CD4-positive, alpha-beta T cell treated with Interleukin-4 for 1 hour (primary cell): ENCODE measurements at places on chromosomes 3 and 15.
A peak's percentile ranks its signal among the peaks of the same experiment; 100 is the strongest.

DNA sequence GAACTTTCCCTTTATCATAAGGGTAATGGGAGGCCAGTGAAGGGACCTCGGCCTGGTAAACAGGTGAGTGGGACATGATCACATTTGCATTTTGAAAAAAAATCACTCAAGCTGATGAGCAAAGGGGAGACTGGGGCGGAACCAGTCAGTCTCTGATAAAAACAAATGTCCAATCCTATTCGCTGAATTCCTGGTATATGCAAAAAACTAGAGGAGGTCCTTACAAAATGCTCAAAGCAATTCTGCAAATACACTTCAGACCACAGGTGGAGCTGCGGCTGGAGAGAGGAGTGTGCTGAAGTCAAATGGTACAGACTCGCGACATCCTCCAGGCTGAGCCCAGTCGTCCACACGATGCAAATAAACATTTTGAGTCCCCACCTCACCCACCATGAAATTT is 166.7 kb downstream of the FOXP1 start:
- DNase-seq: peak; percentile 67

DNA sequence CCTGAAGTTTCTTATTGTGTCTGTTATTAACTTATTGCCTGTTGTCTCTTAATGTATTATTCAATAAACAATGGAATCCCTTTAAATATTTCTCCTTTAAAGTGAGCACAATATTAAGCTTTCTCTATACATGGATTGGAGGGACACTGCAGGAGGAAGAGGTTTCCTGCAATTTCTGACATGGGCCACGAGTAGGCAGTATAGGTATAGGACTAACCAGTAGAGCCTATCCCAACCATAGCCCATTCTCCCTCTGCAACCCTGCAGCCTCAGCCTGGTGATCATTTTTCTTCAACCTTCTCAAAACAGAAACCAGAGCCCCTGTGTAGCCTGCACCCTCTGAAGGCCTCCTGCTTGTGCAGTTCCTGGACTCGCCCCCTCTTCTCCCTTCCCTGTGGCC is 124.8 kb downstream of the NEK10 start:
- no peak for DNase-seq

DNA sequence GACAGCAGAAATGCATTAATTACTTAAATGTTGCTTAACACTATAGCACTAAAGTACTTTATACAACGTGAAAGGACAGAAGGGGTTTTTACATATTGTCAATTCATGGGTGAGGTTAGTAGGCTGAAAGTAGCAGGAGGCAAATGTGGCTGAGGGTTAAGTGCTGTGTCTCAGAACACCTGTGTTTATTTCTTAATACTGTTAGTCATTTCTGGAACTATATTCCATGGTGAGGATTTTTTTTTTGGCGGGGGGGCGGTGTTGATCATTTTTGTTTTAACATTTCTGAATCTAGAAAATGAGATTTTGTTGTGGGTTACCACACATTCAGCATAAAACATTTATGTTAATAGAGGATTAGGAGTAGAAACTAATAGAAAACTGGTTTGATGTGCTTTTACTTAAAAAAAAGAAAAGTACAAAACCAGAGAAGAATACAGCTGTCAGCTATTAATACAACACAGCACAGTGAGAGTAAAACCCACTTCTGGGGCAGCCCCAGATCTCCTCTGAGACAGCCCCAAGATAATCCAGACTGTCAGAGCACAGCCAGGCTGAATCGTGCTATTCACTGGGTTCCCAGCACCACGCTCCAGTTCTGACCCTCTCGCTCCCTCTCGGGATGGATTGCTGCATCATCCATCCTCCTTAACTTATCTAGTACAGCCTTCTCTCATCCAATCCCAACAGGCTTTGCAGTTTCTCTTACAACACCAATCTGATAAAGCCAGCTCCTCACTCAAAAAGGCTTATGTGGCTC is 307.7 kb downstream of the TUSC7 start:
- DNase-seq: no peak

DNA sequence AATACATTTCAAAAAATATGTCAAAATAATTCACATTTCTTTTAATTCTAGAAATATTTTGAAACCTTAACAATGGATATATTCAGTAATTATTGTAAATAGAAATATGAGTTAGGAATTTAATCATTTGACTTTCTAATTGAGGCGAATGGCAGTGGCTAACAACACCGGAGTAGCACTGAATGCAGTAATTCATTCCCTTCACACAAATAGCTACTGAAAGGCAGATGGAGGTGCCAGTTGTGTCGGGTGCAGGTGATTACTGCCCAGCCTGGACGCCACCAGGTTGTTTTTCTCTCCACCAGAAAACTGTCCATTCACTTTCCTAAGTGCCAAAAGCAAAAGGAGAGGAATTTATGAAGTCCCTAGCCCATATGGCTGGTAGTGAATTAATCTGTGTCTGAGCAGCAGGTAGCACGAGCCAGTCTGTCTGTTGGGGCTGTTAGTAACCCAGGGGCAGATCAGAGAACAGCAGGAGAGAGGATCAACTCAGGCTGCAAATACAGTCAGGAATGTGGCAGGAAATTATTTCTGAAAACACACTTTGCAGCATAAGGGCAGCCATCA is 79.3 kb upstream of the GMNC start:
- no peak for DNase-seq

GRCh38 chr3:183317886-183318865 is 65.1 kb downstream of the B3GNT5 start:
- no peak for DNase-seq

DNA sequence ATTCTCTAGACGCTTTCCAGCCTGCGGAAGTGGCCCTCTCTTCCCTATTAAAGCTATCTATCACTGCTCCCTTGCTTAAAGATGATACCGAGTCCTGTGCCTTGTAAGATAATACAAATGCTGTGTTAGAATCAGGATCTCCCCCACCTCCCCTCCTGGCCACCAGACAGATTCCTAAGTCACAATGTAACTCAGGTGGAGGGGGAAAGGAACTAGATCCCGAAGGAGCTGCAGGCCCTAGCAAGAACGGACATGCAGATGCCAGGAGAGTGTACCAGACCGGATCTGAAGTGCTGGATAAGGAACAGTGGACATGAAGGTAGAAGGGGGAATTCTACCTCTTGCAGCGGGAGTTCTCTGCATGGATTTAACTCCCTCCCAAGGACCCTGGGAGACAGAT is 230.7 kb upstream of the LYSMD4 start:
- no peak for DNase-seq

- no peak for DNase-seq
Observed at GRCh38 chr15:79283252-79284048, 928 bp downstream of the ANKRD34C start.

DNA sequence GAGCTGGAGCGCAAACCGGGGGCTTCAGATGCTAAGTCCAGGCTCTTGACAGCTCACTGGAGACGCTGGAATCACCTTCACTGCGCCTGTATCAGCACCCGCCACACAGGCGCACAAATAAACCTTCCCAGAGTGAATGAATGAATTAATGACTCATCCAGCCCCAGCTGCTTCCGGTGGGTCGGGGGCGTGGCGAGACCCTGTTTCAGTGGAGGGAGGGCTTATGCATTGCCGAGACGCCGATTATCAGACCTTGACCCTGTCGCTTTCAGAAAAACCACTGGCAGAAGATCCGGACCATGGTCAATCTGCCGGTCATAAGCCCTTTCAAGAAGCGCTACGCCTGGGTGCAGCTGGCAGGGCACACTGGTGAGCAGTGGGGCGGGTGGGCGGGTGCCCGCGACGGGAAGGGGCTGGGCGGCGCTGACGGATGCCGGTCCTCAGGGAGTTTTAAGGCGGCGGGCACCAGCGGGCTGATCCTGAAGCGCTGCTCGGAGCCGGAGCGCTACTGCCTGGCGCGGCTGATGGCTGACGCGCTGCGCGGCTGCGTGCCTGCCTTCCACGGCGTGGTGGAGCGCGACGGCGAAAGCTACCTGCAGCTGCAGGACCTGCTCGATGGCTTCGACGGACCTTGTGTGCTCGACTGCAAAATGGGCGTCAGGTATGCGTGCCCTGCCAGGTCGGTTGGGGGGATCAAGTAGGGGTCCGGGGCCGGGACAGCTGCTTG is 7.7 kb downstream of the ITPKA start:
- DNase-seq: peak; percentile 29

GRCh38 chr3:195911041-195911945 is 2.9 kb upstream of the TNK2 start:
- no peak for DNase-seq

- no peak for DNase-seq
Observed at GRCh38 chr3:13194285-13195209, 121.3 kb upstream of the IQSEC1 start.

GRCh38 chr3:12303534-12303933 is 14.7 kb downstream of the PPARG start:
- DNase-seq: peak; percentile 25

GRCh38 chr15:80861731-80862170 is 82.6 kb downstream of the CEMIP start:
- DNase-seq: no peak

DNA sequence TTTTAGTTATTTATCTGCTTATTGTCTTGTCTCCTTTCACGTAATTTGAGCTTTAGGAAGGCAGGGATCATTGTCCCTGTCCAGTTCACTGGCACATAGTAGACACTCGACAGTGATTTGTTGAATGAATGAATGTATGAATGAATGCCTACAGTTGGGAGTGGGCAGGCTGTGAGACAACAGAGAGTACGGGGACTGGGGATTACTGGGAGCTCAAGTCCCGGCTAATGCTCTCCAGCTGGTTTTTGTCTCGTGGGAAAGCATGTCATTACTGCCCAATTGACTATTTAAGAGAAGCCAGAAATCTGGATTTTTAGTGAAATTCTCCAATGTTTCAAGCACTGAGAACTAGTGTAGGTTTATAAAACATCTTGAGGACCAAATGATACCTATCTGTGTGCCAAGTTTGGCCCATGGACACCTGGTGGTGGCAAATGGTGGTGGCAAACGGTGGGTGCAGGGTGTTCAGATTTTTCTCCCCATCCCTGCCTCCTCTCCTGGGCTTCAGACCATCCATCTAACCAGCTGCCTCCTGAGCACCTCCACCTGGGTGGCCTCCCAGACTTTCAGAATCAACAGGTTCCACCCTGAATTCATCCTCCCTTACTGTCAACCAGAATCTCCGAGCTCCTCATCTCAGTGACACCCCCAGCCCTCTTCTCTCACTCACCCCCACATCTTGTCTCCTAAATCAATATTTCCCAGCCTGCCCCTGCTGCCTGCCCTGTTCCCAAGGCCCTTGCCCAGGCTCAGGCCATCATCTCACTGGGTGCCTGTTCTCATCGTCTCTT is 36.2 kb upstream of the TRH start:
- DNase-seq: no peak

GRCh38 chr15:75666823-75667501 is 19.2 kb downstream of the SNX33 start:
- no peak for DNase-seq

GRCh38 chr15:40506964-40507571 is 36.3 kb downstream of the CHST14 start:
- peak; percentile 58 for DNase-seq

GRCh38 chr15:85614059-85614458 is 180.7 kb downstream of the KLHL25 start:
- no peak for DNase-seq

GRCh38 chr15:90101969-90102890 is at the start of gene IDH2:
TSS of gene IDH2 (minus strand) at chr15:90102468. CDS start at chr15:90102390, 78 bp downstream.
- peak; percentile 60 for DNase-seq

DNA sequence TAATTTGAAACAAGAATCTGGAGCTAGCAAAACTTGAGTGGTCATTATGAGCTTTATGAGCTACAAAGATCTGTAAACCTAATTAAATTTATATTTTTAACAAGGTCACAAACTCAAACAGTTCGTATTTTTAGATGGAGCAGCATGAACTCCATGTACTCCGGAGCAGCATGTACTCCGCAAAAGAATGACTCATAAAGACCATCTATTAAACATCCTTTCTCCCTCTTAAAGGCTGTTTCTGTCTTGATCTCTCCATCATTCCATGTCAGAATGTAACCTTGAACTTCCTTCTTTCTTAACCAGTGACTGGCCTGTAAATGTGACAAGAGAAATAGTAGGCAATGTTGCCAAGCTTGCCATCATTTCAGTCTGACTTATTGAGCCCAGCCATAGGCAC is 696.9 kb downstream of the ZNF385D start:
- DNase-seq: no peak

- no peak for DNase-seq
Observed at GRCh38 chr3:135887220-135887619, 78.3 kb upstream of the PPP2R3A start.

GRCh38 chr15:70615435-70616310 is 147.7 kb downstream of the UACA start:
- no peak for DNase-seq

- no peak for DNase-seq
Observed at GRCh38 chr15:39591141-39591895, 10.4 kb downstream of the THBS1 start.

- no peak for DNase-seq
Observed at GRCh38 chr3:158312560-158313141, 202.8 kb downstream of the RSRC1 start.

DNA sequence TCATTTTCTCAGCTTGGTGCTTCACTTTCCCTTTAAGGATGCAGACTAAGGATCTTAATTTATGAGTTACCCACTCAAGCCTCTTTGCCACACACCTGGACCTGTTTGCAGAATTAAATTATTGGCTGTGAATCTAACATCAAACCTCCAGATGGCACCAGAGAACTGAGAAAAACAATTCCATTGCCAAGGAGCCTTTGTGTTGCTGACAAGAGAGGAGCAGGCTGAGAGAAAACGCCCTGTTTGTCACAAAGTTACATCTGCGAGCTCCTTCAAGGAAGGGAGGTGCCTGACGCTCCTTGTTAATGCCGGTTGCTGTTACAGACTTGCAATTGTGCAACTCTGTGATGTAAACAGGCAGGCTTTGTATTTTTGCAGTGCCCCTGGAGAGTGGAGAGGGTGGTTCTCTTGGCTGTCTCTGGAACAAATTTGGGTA is 36.3 kb upstream of the TMC3 start:
- DNase-seq: peak; percentile 23

GRCh38 chr3:51282931-51283330 is 102.2 kb upstream of the MANF start:
- no peak for DNase-seq

- no peak for DNase-seq
Observed at GRCh38 chr3:48370333-48370713, 1.7 kb upstream of the FBXW12 start.

- DNase-seq: no peak
Observed at GRCh38 chr15:66901336-66902100, 163.9 kb upstream of the SMAD3 start.

DNA sequence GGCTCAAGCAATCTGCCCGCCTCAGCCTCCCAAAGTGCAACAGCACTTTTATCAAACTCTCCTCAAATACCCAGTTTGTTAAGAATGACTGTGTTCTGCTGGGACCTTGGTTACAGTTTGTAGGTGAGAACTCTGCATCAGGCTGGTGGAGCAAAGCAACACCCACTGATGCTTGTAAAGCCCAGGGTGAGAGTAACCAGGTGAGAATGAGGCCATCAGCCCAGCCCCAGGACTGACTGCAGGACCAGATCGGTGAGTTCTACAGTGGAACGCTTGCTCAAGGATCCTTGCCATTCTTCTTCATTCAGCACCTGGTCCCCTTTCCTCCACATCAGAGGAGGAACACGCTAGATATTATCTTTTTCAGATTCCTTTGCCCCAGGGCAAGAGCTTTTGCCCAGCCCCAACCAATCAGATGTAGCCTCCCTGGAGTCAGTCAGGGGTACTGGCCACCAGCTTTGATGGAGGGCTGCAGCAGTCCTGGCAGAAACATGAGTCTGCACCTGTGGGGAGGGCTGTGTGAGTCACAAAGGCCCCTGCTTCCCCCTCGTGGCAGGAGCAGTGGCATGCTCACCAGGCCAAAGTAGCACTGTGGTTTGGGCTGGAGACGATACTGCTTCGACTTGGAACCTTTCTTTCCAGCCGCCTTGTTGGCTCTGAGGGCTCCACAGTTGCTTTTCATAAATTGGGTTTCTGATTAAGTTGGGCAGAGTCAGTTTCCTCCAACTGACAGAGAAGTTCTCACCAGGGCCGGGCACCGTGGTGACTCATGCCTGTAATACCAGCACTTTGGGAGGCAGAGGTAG is 3.5 kb upstream of the SHISA5 start:
- DNase-seq: peak; percentile 83
